Hematopoietic multipotent progenitor cell treated with erythropoietin and hydrocortisone succinate and interleukin-3 and kit ligand, for 8 days (in vitro differentiated cells): ENCODE measurements at places on chromosomes 5 and 9.
A peak's percentile ranks its signal among the peaks of the same experiment; 100 is the strongest.

- no peak for DNase-seq
Observed at GRCh38 chr5:53884844-53885243, 324.4 kb downstream of the NDUFS4 start.

DNA sequence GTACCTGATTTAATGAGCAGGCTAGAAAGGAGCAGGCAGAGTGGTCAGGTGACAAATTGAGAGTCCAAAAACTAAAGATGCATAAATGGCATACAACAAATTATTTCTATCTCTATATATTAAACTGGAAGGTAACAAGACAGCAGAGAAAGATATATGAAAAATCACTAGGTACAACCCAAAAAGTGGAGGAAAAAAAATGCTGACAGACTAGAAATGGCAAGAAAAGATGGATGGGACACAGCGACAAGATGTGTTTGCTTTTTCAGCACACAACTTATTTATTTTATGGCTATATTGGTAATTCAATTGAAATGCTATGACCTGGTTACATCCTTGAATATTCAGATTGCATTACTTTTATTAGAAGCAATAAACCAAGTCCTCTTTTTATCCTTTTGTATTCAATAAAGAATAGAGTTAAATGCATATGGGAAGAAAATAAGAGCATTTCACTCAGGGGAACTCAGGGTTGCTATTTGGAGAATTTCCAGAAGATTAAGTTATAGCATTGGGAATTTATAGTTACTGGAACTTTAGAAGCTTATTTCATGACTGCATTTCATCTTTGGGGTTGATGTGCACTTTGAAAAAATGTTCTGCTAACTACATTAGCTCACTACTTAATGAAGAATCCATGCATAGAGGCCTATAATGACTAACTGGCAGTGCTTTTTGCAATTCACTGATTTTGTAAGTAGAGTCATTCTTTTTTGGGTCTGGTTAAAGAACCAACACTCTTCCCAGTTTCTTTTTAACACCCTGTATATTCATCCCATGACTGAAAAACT lies 566.6 kb upstream of the TUSC1 start:
- DNase-seq = no peak

- DNase-seq = peak; percentile 68
Observed at GRCh38 chr5:157312492-157312891, 46.6 kb downstream of the CYFIP2 start.

DNA sequence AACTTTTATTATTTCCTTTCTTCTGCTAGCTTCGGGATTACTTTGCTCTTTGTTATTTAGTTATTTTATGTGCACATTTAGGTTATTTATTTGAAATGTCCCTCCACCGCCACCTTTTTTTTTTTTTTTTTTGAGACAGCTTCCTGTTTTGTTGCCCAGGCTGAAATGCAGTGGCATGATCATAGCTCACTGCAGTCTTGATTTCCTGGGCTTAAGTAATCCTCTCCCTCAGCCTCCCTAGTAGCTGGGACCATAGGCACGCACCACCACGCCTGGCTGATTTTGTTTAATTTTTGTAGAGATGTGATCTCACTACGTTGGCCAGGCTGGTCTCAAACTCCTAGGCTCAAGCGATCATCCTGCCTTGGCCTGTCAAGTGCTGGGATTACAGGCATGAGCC lies 38.5 kb downstream of the RIC1 start:
- DNase-seq = no peak

DNA sequence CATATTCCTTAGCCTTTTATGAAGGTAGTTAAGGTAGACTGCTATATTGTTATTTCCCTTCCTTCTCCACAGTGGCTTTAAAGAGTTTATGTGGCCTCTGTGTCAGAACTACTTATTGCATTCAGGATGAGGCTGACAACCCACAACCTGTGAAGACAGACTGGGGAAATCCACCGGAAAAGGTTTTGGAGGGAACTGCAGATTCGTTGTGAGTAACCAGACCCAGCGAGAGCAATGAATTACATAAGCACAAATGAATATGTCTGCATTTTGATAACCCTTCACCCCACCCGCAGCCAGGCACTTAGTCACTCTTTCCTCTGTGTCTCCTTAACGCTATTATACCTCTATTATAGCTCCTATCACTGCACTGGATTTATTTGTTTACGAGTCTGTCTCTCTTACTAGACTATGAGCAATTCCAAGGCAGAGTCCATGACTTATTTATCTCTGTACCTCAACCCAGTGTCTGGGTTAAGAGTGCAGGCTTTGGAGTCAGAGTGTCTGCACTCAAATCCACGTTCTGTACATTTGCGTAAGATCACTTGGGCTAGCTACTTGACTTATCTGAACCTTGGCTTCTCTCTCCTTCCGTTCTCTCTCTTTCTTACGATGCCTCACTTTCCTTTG lies 19.2 kb downstream of the KCTD16 start:
- DNase-seq = no peak

DNA sequence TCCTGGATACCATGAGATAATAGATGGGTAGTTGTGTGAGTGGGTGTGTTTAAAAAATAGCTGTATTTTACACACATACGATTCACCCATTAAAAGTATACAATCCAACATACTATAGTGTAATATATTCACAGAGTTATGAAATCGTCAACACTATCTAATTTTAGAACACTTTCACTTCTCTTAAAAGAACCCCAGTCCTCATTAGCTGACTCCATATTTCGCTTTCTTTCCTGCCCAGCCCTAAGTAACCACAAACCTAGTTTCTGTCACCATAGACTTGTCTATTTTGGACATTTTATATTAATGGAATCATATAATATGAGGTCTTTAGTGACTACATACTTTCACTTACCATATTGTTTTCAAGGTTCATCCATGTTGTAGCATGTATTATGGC lies 63.8 kb upstream of the S1PR3 start:
- no peak for DNase-seq

DNA sequence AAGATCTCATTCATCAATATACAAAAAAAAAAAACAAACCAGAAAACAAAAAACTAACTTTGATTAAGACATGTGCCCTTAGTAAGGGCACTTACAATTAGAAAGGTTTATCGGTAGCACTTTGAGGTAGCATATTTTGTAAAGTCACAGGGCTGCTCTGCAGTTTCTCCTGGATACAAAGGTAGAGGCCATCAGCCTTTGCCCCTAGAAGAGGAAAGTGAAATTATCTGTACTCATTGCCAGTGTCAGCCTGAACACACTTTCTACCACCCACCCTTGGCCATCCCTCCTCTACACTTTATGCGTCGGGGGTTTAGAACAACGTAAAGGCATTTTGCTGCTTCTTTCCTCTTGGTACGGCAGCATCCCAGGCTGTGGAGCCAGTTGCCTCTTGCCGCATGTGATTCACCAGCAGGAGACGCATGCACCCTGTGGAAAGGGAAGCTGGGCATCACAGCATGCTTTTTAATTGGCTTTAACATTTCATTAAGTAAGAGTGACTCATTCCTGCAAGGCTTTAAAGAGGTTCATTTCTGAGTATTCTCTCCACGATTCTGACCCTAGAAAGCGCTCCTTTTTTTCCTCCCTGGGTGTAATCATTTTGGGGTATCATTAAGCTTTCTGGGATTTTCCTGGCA lies 84.6 kb downstream of the CEMIP2 start:
- peak; percentile 21 for DNase-seq

- DNase-seq = peak; percentile 71
Observed at GRCh38 chr5:5141625-5142525, 1.7 kb downstream of the ADAMTS16 start.

DNA sequence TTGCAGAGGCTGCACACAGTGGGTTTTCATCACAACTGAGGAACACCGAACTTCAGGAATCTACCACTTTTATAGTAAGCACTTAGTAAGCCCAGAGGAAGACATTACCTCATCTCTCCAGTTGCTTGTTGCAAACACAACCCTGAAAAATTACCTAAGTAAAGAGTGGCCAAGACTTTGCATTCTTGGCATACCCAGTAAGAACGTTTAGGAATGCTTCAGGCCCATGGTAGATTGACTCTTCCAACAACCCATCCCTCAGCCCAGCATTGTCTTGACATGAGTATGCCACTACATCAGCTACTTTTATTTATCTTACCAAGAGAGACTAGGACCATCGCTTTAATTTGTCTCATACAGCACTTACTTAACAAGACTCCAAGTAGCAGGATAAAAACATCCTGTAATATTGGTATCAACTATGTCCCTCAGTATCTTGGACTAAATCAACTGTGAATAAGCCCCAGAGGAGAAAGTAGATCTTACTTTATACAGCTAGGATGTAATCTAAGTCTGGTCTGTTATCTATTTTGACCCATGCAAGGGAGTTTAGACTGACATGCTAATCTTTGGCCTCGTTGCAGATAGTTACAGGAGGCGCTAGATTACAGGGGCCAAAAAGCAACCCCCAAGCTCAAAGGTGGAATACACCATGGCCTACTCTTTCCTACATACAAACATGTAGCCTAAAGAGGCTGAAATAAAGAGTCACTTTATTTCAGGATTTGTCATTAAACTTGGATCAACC lies 114.9 kb downstream of the INVS start:
- DNase-seq = peak; percentile 36

DNA sequence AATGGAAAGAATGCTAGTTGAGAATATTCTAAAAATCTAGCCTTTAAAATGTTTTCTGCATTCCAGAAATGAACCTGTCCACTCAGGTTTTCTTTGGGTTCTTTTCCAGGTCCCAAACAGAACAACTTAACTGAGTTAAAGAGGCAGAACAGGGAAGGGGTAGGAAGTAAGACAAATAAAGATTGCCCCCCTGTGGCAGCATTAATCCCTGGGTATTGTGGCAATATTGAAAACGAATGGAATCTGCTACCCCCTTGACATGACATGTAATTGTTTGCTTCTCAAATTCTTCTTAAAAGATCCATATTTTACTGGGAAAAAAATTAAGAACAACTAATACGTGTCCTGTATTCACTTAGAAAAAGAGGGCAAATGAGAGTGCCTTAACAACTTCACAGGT lies 9.3 kb upstream of the RBM22 start:
- DNase-seq = peak; percentile 40

- DNase-seq = no peak
Observed at GRCh38 chr5:79630444-79630843, 18.2 kb downstream of the TENT2 start.

DNA sequence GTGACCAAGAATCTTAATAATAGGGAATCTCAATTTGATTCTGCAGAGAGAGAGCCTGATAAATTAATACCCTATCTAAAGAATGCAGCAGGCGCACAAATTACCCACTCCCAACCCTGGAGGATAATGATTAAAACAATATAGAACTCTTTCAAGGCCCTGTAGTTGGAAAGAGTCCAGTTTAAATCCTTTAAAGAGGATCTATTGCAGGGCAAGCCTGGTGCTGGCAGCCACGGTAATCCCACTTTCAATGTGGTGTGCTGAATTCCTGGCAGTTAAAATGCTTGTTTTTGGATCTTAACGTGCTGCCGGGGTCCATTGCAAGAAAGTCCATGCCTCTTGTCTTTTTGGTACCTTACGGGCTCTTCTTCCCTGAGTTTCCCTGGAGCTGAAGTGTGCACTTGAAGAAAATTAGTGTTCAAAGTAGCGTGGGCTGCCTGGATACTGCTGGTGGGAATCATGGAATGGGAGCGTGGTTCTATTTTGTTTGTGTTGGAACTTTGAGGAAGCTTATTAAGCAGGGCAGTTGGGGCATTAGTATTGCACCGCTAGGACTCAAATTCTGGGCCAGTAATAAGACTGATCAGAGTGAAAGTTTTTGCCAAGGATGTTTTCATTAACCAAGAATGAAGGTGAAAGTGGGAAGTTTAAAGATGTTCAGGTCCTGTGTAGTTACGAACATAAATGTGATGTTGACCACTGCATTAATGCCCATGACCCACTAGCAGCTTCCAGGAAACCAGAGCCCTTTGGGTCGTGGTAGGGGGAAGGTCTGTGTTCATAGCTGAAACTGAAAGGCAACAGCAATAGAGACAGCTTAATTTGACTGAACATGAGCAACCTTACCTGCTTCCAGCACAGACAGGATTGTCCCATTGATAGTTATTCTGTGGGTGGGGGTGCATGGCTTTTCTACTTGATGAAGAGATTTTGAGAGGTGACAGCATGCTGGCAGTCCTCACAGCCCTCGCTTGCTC lies 20.8 kb downstream of the MARCHF6 start:
- DNase-seq = peak; percentile 82

GRCh38 chr5:966941-967340 lies 41.7 kb upstream of the NKD2 start:
- DNase-seq = no peak

DNA sequence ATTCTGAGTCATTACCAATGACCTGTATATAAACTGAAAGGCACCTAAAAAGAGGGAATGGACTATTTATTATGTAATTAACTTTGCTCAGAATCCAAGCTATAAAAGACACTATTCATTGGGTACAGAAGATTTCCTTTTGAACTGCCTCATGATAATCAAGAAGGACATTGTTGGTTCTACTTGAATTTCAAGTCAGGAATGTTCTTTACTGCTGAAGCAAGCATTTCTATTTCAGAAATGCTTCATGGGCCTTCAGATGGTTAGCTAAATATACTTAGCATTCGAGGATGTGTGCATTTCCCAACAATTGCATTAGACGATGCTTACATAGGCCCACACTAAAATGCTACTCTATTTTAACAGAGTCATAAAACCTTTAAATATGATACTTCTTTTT lies 658.2 kb upstream of the DMAC1 start:
- DNase-seq = no peak

GRCh38 chr5:142296914-142297417 lies 27.9 kb downstream of the SPRY4 start:
- no peak for DNase-seq

DNA sequence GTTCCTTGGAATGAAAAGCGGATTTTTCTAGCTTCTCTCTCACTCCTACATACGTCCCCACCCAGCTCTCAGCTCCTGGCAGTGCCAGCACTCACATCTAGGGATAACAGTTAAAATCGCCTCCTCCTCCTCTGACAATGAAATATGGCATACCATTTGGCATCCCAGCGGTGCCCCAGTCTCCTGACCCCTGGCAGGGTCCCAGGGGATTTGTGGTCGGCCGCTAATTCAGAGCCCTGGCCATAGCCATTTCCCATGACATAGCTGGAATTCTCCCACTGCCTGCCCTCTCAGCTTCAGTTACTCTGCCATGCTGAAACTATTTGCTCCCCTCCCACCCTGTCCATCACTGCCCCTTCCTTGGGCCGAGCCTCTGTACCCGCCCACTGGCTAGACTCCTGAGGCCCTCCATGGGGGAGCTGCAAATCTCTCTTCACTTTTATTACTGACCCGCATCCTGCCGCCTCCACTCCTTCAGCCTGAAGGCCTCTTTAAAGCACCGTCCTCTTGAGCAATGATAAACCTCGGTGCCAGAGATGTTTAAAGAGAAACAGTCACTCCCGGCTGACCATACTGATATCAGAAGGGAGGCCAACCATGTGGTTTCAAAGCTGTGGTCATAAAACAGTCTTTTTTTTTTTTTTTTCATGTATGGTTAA lies 139.8 kb downstream of the SLIT3 start:
- no peak for DNase-seq

- DNase-seq = peak; percentile 88
Observed at GRCh38 chr9:132768932-132769905, 99.0 kb downstream of the GTF3C4 start.
